NCI-H69 (cell line): ENCODE measurements at places on chromosomes 16 and 17.
A peak's percentile ranks its signal among the peaks of the same experiment; 100 is the strongest.

DNA sequence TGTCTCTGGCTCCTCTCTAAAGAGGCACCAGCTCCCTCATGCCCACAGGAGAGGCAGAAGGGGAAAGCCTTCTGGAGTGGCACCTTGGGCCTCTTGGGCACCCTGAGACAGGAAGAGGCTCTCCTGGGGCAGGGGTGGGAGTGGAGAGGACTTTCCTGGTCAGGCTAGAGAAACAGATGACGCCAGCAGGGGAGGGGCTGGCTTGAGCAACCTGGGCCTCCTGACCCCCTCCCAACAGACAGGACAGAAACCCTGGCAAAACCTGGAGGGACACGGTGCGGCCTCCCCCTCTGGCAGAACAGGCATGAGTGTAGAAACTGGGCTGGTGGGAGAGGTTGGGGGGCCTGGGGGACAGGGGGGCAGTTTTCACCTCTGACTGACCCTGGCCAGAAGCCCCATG lies 6.1 kb downstream of the SMIM5 start:
- no peak for DNase-seq

GRCh38 chr16:3774156-3774767 lies 56.9 kb upstream of the TRAP1 start:
- DNase-seq: peak; percentile 57

DNA sequence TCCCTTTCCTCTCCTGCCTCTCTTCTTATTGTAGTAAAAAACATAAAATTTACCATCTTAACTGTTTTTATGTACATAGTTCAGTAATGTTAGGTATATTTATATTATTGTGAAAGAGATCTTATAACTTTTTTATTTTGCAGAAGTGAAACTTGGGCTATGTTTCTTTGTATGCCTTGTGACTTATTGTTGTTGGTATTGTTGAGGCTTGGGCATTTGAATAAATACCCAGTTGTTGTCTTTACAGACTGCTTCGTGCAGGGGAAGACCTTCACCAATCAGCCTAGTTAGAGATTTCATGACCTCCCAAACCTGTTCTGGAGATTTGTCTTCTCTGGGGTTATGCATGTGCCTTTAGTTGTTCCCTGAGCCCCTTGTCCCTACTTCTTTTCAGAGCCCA lies 31.9 kb downstream of the REXO5 start:
- no peak for DNase-seq

DNA sequence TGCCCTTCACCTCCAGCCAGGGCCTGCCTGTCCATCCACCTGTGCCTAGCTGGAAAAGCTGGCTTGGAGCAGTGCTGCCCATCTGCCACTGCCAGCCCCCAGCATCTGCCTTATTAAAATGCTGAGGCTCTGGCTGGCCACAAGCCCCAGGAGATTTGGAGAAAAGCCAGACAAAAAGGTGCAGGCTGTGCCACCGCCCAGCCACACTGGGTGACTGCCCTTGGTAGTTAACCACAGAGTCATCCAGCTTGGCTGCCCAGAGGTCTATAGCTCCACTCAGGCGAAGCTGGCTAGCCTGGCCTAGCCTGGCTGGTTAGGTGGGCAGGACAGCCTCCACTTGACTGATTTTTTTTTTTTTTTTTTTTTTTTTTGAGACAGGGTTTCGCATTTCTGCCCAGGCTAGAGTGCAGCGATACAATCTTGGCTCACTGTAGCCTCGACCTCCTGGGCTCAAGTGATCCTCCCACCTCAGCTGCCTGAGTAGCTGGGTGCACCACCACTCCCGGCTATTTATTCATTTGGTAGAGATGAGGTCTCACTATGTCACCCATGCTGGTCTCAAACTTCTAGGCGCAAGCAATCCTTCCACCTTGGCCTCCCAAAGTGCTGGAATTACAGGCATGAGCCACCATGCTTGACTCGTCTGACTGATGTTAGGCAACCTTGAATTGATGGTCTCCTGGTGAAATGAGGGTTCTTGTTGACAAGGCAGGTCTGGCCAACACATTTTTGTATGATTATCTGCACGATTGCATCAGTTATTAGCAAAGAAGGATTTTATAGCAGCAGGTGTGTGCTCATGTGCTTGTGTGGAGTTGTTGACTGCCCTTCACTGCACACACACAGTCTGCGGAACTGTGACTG lies 103.8 kb downstream of the RAB11FIP4 start:
- peak; percentile 86 for DNase-seq

DNA sequence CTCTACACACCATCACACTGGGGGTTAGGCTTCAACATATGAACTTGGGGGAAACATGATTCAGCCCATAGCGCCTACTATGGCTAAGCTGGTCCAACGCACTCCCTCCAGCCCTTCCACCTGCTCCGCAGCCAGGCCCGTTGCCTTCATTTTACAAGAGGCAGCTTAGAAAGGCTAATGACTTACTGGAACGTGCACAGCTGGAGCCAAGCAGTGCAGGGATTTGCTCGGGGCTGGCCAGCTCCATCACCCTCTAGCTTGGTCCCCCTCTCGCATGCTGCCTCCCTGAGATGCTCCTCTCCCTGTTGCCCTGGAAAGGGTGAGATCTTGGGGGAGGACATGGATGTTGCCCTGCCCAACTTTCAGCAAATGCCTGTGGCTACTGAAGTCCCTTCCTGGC lies 2.8 kb upstream of the CACNG1 start:
- DNase-seq: peak; percentile 54

- DNase-seq: no peak
These were observed at the start of gene TMEM204 for GRCh38 chr16:1533443-1533951. Gene TMEM204 (plus strand): TSS chr16:1533666. CDS start chr16:1534276, 610 bp downstream.

DNA sequence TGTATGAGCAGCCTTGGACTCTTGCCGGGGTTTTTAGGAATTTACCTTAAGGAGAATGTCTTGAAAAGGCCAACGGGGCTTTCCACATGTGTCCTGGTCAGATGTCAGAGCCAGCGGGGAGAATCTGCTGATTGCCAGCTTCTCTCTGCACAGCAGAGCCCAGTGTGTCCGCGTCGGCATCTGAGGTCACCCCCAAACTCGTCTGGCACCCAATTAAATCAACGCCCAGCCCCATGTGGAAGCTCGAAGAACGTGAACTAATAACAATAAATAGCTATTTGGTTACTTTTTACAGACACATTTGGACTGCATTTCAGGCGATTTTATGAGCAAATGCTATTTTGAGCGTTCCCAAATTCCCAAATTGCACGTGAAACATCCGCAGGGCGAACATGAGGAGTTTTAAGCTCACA lies 303.5 kb downstream of the FOXL1 start:
- no peak for DNase-seq

DNA sequence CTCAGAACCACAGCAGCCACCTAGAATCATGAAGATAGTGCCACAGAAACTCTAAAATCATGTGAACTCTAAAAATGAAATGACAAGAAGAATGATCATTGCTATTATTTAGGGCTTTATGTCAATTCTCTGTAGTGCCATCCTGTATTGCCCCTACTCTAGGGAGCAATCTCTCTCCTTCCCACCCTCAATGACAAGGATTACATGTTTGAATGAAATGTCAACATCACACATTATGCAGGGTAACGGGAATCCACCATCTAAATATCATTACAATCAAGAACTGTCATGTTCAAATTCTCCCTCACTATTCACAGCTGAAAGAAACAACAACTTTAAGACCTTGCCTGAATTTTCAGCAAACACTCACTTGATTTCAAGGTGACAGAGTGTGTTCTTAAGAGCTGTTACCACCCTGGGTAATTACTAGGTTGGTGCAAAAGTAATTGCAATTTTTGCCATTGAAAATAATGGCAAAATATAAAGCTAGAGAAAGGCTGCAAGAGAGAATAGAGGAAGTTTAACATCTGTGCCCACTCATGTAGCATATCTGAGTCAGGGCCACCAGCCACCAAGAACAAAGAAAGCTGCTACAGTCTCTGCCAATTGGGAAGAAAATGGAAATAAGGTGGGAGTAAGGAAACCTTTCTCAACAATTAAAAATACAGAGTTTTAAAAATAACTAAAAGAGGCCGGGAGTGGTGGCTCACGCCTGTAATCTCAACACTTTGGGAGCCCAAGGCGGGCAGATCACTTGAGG lies 112.8 kb upstream of the PSMD7 start:
- peak; percentile 55 for DNase-seq

- peak; percentile 31 for DNase-seq
These were observed 4.7 kb downstream of the PLEKHG4 start for GRCh38 chr16:67283826-67284555.

- DNase-seq: peak; percentile 8
These were observed 32.2 kb downstream of the TK2 start for GRCh38 chr16:66517586-66518263.

GRCh38 chr16:87851141-87851587 lies 18.1 kb downstream of the SLC7A5 start:
- no peak for DNase-seq

- DNase-seq: peak; percentile 34
These were observed 12.3 kb downstream of the PLXDC1 start for GRCh38 chr17:39139161-39139511.

DNA sequence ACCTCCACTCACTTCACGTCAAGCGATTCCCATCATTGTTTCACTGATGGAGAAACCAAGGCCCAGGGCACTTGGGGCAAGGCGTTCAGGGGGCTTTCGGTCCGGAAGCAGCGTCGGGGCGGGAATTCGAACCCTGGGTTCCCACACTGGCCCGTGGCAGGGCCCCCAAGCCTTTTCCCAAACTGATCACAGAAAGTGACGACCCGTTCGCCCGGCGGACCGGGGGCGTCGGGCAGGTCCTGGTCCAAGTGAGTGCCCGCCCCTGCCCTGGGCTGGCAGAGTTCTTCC lies 856 bp upstream of the MON1B start:
- peak; percentile 25 for DNase-seq

GRCh38 chr17:46768540-46768870 lies 50.0 kb downstream of the WNT3 start:
- DNase-seq: no peak

- DNase-seq: no peak
These were observed 12.3 kb downstream of the FOXF1 start for GRCh38 chr16:86522634-86523033.

DNA sequence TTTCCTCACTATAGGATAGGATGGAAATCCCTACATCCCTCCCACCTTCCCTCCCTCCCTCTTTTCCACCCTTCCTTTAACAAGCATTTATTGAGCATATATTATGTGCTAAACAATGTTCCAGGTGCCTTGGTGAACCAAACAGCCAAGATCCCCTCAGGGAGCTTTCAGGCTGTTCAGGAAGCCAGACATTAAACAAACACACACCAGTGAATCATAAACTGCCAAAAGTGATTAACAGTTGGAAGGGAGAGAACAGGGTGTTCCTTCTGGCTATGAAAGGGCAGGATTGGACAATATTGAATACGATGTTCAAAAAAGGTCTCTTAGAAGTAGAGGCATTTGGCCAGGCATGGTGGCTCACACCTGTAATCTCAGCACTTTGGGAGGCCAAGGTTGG lies 22.8 kb upstream of the CNEP1R1 start:
- DNase-seq: peak; percentile 4

- DNase-seq: no peak
These were observed 51.3 kb downstream of the PIMREG start for GRCh38 chr17:6495450-6496115.

DNA sequence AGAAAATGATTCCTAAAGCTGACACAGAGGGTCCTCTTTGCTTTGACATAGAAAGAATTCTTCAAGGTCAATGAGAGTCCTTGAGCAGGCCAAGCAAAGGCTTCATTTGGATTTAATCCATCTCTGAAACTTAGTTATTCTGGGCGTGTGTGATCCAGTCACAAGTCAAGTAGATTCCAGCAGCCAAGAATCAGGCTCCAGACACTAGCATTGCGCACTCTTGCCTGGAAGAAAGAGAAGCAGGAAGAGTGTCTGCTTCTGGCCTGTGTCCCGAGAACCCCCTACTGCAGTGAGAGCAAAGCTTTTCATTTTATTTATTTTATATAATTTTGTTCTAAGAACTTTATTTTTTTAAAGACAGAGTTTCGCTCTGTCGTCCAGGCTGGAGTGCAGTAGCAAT lies 88.2 kb upstream of the CACNG5 start:
- no peak for DNase-seq

DNA sequence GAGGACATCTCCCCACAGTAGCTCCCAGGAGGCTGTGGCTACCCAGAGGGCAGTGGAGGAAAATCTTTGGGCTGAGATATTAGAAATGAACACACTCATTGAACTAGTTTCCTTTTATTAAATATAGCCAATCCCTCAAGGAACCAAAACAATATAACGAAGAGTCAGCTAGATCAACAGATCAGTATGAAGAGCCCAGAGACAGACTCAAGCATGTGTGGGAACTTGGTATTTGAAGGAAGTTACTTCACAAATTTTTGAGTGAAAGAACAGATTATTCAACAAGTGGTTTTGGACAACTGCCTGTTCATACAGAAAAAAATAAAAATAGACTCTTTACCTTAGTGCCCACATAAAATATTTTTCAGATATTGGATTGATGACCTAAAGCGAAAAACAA lies 183.6 kb upstream of the PMFBP1 start:
- no peak for DNase-seq

DNA sequence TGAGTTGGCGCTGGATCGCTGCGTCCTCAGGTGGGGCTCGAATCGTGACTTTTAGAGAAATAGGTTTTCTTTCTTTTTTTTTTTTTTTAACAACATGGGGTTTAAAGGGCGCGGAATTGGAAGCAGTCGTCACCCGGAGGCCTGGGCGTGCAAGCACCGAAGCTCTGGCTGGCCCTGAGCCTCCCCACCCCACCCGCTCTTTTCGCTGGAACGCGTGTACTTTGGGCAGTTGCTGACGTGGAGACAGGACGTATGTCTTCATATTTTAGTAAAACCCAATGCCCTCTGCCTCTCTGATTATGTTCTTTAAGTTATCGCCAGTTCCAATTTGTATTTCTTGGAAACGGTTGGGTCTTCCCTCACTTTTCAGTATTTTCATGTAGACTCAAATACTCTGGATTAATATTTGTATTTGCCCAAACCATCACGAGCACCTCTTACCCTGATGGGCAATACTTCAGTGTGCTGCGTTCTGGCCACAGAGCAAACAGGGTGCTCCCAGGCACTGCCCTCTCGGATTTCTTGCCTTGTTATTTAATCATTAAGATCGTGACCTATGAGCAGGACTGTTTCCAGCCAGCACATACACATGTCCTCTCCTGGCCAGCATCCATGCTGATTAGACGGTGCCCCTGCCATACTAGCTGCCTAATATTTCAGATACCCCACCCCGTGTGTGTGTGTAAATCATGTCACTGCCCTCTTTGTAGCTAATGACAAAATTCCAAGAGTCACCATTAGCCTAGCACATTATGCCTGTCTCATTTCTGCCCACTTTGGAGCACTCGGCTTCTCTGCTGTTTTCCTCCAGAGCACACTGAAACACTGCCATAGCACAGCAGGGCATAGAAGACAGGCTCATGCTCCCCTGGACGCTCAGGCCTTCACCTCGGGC lies 805 bp upstream of the C16orf95 start:
- DNase-seq: peak; percentile 39
